ENCODE measurements at places on chromosomes 13 and 19.
A peak's percentile ranks its signal among the peaks of the same experiment; 100 is the strongest.

- DNase-seq, result no peak
Measured at GRCh38 chr13:111280681-111281585, 39.5 kb upstream of the TEX29 start.

DNA sequence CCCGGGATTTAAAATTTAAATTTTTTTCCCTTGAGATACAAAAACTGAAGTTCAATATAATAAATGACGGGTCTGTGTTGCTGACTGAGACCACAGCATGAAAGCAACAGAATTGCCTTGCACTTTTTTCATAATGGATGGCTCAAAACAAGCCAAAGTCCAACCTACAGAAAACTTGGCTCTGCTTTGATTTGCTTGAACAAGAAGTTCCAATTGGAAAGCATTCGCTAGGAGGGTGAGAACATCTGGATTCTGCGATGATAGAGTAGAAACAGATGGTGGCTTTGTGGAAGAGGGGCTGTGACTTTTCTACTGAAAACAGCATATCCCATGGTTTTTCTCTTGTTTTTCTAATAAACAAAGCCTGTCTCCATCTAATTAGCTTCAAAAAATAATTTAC, 46.4 kb downstream of the THSD1 start:
- peak; percentile 83 for DNase-seq

- DNase-seq, result no peak
Measured at GRCh38 chr19:18223860-18224524, 2.2 kb downstream of the PDE4C start.

DNA sequence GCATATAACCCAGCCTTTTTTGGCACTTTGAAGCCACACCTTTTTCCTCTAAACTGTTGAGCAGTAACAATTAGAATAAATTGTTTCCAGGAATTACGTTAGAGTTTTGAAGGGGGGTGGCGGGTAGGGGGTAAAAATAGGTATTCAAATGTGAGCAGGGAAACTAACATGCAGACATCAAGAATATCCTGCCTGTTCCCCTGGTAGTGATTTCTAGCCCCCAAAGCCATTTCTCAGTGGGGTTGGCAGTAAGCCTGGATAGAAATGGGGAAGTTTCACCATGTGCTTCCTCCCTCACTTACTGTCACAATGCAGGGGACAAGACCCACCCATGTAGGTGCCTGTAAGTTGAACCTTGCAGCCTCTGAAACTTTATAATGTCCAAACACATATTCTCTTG, 3.8 kb downstream of the DOCK9 start:
- no peak for DNase-seq

GRCh38 chr19:29297381-29297780, 84.4 kb upstream of the UQCRFS1 start:
- no peak for DNase-seq

- no peak for DNase-seq
Measured at GRCh38 chr13:23510979-23511735, 59.1 kb upstream of the TNFRSF19 start.

- DNase-seq, result no peak
Measured at GRCh38 chr13:96871469-96871868, 122.8 kb downstream of the OXGR1 start.

DNA sequence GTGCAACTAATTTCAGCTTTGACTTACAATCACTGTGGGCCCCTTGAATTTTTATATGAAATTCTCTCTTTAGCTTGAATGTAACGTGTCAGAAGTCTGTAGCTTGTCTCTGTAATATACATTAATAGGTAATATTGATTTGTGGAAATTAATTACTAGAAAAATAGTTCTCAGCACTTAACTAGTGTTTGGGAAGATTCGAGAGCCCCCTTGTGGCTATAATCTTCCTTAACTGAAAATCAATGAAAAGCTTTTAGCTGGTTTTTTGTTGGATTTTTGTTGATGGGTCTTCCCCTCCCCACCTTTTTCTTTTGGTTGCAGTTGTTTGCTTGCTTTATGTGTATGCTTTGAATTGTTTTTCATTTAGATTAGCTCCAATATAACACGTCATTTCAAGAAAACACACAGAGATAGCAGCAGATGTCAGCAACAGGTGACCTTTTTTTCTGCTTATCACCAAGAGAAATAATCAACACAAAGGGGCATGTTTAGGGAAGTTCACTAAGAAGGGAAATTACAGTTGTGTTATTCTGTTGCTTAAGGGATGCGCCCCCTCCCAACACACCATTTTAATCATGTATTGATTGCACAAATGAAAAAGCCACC, 176.8 kb downstream of the OXGR1 start:
- peak; percentile 29 for DNase-seq

DNA sequence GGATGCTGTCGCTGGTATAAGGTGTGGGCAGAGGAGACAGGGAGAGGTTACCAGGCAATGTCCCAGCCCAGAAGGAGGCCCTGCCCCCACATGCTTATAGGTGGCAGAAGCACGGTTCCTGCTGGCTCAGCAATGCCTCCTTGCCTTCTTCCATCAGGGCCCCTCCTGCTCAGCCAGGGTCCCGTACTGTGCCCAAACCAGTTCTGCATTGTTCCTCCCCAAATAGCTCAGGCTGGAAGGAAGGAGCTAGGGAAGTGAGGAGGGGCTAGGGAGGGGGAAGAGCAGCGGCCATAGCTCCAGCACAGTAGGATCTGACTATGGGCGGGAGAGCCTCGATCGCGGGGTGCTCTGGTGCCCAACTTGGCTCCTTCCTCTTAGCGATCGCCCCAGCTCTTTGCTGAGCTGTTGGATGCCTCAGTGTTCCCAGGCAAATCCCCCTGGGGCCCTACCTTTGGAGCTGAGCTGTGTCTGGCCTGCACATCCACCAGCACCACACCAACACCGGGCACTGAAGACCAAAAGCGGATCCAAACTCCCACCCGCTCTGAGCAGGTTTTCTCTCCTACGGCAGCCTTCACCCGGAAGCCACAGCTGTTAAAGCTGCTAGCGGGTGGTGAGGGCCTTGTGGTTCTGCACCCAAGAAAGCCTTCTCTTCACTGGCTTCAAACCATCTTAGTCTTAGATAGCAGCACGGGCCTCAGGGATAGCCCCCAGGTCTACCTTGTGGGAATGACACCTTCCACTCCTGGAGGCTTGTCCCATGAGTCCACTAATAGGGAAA, 32.1 kb upstream of the PEPD start:
- DNase-seq, result no peak

DNA sequence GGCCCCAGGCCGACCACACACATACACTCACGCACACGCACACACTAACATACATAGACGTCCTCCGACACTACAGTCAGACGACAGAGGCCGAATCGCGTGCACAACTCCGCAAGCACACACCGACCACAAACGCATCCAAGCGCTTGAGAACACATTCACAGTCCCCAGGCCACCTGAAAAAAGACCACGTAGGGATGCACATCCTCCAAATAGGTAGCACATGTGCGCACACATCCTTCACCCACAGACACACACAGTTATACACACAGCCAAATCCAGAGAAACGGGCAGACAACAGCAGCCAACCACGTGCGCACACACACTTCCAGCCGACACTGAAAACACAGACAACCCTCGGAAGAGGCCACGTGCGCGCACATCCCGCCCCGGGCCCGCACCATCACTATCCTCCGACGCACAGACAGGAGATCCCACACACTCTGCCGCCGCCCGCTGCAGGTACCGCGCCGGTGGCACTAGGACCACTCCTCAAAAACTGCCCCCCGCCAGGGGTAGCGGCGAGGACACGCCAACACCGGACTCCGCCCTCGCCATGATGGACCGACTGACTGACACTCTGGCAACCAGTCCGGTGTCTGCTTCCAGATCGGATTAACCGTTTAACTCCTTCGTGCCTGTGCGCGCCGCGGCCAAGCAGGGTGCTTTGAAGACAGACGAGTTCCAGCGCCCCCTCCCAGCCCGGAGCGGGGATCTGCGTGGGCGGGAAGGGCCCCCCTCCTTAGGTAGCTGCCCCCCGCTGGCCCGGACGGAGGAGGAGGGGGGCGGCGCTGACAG, 493 bp upstream of the PDE4A start:
- peak; percentile 66 for DNase-seq

- no peak for DNase-seq
Measured at GRCh38 chr19:43790587-43790986, 9.8 kb upstream of the KCNN4 start.

- no peak for DNase-seq
Measured at GRCh38 chr13:91360246-91360751, 12.8 kb downstream of the MIR17HG start.

GRCh38 chr13:29454931-29455481, 140.5 kb downstream of the SLC7A1 start:
- no peak for DNase-seq

GRCh38 chr19:17209126-17210036, 5.8 kb upstream of the USE1 start:
- no peak for DNase-seq

- peak; percentile 7 for DNase-seq
Measured at GRCh38 chr13:54945973-54946372, 1917.4 kb downstream of the OLFM4 start.

Data from NCI-H1694 (cell line).